ENCODE measurements at places on chromosomes 4 and X. TPM values are rescaled to one million over a fixed set of nuclear protein-coding genes. Genes with fewer than 3 reads are reported as not detected.

The ENOPH1 gene
- 31.7 TPM for total RNA-seq

The TMPRSS11F gene
- total RNA-seq, result not detected

The CT45A10 gene
- total RNA-seq, result not detected

The ADH5 gene
- total RNA-seq, result 84.9 TPM

The SORCS2 gene
- not detected for total RNA-seq

The TMEM144 gene
- total RNA-seq, result not detected

The RNF128 gene
- not detected for total RNA-seq

The FRAS1 gene
- total RNA-seq, result not detected

The TSC22D3 gene
- 196 TPM for total RNA-seq

The BDH2 gene
- total RNA-seq, result 17.5 TPM

The KLB gene
- total RNA-seq, result not detected

The CXCL11 gene
- not detected for total RNA-seq

All from naive thymus-derived CD8-positive, alpha-beta T cell (primary cell).